GM12891 (cell line): ENCODE measurements at places on chromosomes 1 and 21.

- no peak for DNase-seq
These were observed 716 bp downstream of the OLIG2 start for GRCh38 chr21:33026443-33026858.

DNA sequence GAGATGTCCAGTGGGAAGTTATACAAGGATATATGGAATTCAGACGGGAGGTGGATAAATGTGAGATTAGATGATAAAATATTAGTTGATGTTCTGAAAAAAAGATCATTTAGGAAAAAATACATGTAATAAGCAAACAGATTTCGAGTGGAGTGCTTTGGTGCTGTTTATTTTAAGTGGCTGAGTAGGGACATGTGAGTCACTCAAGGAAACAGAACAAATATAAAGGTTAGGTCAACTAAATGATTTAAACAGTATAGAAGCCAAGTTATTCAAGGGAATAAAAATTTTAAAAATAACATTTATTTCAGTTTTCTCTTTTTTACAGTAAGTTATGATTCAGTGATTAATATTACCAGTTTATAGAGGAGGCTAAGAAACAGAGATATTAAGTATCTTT lies 1046.7 kb upstream of the B3GALT2 start:
- DNase-seq: no peak

- DNase-seq: no peak
These were observed 58.7 kb downstream of the IGSF21 start for GRCh38 chr1:18166341-18166740.

DNA sequence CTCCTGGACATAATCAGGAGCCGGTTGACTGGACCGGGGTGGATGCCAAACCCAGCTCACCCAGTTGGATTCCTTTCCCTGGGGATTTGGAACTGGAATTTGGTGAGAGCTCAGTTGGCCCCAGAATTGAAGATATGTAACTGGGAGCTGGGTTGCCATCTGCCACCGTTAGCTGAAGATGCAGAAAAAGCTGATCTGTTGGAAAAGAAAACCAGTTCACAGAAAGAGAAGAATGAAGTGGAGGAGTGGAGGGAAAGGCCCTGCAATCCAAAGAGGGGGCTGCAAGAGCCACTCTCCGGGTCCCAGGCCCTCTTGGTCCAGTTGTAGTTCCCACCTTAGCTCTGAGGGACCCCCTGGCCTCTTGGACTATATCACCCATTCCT lies 16.0 kb downstream of the TEX35 start:
- DNase-seq: no peak

DNA sequence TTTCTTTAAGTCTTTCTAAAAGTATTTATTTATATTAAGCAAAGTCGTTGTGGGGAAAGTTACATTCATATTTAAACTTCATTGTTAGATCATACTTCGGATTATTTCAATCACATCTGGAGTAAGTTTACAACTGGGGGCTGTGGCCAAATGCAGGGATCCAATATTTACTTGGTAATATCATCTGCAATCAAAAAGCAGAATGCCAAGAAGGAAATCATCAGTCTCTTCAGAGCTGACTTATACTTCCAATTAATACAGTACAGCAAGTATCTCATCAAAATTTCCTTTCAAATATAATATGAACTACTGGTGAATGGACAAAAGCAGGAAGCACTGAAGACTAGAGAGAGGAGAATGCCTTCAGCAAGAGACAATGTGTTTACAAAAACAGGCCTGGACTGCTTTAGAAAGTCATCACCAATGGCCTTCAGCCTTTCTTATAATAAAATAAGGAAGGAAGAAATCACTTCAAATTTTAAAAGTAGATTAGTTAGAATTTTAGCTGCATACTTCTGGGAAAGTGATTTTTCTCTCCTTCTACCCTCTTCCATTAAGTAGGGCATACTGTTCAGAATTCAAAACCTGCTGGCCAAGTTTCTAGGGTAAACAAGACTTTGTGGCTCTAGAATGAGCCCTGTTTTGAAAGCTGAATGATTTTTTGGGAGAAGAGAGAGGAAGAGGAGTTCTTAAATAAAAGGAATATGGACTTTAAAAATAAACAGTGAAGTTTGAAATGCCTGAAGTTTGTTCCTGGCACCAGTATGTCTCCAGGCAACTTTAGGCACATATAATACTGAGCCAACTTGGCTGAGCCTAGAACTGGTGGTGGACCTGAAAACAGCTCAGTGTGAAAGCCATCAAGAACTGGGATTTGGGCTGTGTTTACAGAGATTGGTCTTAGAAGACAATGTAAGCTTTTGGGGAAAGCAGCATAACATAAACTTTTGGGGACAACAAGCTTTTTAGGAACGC lies 22.2 kb upstream of the MYOC start:
- DNase-seq: no peak

GRCh38 chr1:54764922-54765561 lies 719 bp upstream of the PARS2 start:
- DNase-seq: no peak

- DNase-seq: no peak
These were observed 12.1 kb downstream of the IL24 start for GRCh38 chr1:206909161-206909882.

DNA sequence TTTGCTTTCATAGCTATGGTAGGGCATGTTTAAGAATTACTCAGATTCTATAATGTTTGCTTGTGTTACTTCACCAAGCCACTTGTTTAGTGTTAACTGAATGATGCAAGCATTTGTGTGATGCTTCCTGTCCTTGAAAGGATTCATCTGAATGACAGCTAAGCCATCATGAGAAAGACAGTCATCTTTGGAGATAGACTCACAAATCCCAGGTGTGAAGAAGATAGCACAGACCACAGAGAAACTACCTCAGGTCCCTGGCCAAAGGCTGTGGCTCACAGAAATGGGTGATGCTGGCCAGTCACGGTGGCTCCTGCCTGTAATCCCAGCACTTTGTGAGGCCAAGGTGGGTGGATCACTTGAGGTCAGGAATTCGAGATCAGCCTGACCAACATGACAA lies 321.4 kb downstream of the DPYD start:
- DNase-seq: no peak

- DNase-seq: no peak
These were observed 261.4 kb downstream of the CTH start for GRCh38 chr1:70672442-70672888.

DNA sequence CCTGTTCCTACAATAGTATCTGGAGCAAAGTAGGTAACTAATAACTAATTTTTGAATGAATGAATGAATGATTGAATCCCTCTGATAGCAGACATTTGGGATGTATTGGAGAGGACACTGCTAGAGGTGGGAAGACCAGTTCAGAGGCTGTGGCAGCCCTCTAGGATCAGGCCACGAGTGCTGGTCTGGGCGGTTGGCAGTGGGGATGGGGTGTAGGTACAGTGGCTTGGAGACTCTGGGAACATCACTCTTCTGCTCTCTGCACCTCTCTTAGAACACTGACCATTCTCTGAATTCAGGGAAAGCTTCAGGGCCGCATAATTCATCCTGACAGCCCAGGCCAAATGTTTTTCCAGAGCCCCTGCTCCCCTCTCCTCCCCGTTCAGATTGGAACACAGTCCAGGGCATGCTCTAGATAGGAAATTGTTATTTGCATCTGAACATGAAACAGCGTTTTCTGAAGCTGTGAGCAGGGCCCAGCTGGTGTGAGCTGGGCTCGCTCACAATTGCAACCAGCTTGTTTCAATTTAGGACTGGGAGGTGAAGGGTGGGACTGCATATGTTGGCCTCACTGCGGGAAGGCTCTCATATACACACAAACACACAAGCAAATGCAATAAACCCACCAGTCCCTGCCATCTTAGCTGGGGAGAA lies 253.1 kb upstream of the USP24 start:
- no peak for DNase-seq

- no peak for DNase-seq
These were observed 3.5 kb downstream of the KCNJ9 start for GRCh38 chr1:160084771-160085321.

DNA sequence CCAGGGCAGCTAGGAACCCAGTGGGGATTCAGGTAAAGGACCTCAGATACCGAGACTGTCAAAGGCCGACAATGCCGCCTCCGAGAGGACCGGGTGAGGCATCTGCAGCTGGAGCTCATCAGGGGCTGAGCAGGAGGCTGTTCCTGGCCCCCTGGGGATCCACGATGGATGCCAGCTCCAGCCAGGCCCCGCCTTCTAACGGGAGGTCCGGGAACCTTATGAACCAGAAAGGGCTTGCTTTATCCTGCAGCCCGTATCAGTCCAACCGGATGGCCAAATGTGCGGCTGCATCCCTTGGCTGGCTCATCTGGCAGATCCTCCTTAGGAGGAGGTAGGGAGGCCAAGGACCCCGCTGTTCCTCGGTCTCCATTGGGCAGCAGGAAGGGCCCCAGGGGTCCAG lies 32.0 kb downstream of the SLC45A1 start:
- no peak for DNase-seq

DNA sequence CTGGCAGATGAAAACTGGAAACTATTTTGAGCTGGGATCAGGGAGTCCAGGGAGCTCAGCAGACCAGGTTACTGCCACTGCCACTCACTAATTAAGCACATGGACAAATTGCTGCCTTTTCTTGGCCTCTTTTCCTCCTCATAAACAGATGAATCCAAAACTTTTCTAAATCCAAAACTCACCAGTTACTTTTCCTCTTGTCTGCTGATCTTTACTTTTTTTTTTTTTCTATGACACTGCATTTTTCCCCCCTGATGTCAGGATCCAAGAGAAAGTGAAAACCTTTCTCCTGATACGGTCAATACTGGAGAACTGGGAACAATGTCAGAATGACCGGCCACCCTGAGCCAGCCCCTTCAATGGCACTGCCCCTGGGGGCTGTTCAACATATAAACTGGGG lies 405.8 kb downstream of the DUSP10 start:
- no peak for DNase-seq
